Mucosa of descending colon (tissue), 3 donors: ENCODE measurements at places on chromosomes 2 and 18. TPM values are rescaled to one million over a fixed set of nuclear protein-coding genes. Genes with fewer than 3 reads are reported as not detected.

Gene GPR45
- total RNA-seq = not detected

- DNase-seq = peak; percentile 99
Measured at GRCh38 chr2:231464576-231465540, 574 bp upstream of the NCL start.

- DNase-seq = no peak
Measured at GRCh38 chr2:144372410-144373080, 147.4 kb downstream of the ZEB2 start.

GRCh38 chr2:28446531-28446930 lies 49.3 kb upstream of the PLB1 start:
- no peak for DNase-seq

- DNase-seq = no peak
Measured at GRCh38 chr2:137115081-137115794, 349.9 kb downstream of the THSD7B start.
